ENCODE measurements at places on chromosomes 3 and 15.

DNA sequence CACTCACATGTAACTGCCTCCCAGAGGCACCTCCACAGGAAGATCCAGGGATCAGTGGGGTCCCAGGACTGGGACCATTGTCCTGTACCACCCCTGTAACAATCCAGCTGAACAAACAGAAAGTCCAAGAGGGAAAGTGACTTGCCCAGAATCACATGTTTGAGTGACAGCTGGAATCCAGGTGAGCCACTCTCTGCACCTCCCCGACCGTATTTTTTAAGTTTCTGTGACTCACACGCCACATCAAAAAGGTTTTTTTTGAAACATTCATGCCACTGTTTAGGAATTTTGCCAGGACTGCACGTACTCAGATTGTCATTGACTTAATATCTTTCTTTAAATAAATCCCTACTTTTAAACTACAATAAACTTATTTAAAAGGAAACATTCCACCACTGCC, 9.8 kb upstream of the SLC6A1 start:
- no peak for DNase-seq

DNA sequence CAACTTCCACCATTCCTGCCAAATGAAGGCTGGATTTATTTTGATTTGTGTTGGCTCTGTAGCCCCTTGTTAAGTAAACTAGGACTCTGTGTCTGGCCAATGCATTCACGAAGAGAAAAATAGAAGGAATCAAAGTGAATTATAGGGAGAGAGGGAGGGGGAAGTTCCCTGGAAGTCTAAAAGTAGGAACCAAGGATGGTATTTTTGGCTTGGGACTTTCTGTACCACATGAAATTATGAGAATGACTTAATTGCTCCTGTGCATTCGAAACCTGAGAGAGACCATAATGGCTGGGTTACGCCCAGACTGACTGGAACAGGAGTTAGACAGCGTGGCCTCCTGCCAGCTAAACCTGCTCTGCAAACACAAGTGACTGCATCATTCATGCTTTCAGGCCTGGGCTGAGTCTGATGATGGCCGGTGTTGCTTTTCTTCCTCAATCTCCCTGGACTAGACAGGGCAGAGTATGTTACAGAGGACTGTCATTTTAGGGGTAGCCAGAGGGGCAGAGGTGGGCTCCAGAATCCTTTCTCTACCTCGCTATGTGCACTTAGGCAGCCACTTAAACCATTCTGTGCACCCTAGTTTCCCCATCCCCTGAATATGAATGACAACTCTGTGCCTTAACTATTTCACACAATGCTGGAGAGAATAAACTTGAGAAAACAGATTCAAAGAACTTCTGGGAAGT, 58.9 kb downstream of the MYO1E start:
- peak; percentile 28 for DNase-seq

DNA sequence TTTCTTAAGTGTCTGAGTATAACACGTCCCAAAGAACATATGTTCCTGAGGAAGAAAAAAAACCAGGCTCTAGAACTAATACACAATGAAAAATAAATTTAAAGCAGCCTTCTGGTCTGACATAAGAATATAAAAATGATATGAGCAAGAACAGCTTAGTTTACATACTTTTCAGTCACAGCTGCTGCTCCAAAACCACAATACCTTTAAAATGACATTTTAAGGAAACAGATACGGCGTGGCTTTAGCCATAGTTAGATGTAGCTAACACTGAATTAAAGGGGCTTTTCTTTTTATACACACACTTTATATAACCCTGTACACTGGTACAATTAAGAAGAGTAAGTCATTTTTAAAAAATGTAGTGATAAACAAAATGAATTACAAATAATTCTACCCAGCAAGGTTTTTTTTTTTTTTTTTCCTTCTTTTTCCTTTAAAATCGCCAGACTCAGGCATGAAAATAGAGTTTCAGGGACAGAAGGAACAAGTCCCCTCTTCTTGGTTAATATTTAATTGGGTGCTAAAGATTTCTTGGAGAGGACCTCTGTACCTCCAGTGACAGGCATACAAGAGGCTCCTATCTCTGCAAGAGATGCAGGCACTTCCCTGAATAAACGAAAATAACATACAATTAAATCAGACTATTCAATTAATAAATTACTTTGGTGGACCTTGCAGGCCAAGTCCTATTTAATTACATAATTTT, 265.6 kb downstream of the FOXP1 start:
- DNase-seq = no peak

GRCh38 chr15:95205077-95205476, 973.7 kb downstream of the MCTP2 start:
- DNase-seq = no peak

DNA sequence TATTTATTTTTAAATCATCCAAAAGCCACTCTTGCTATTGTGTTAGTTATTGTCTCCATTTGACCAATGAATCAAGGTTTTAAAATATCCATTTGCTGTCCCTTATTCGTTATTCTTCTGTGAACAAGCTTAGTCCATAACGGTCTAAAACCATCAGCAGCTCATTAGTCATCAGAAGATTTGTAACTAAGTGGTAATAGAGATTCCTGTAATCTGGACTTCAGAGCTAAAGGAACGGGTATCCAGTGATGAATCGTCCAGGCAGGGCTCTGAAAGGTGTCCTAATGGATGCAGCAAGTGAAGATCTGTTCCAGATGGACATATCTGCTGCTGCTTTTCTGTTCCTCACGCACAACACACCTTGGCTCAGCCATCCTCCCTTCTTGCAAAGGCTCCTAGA, 362.7 kb upstream of the CFAP20DC start:
- DNase-seq = no peak

DNA sequence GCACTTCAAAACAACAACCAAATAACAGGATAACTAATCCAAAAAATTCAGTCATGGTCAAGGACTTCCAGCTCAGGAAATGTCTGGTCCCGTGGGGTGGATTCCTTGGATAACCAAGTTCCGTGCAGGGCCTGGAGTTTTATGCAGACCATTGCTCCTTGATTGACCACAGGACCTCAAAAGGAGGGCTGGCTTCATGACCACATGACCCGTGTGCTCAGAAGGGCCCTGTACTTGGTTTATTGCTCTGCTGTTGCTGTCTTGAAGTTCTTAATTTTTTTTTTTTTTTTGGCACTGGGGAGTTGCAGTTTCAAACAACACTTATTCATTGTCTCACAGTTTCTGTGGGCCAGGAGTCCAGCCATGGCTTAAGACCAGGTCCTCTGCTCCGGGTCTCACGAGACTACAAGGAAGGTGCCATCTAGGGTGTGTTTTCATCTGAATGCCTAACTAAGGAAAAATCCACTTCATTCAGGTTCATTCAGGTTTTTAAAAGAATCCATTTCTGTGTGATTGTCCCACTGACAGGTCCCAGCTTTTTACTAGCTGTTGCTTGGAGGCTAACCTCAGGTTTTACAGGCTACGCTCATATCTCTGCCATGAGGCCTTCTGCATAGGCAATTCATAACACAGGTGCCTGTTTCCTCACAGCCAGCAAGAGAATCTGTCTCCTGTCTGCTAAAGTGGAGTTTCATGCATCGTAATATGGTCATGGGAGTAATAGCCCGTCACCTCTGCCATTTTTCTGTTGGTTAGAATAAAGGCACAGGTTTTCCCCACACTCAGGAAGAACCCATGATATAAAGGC, 65.3 kb downstream of the FLNB start:
- DNase-seq = no peak

DNA sequence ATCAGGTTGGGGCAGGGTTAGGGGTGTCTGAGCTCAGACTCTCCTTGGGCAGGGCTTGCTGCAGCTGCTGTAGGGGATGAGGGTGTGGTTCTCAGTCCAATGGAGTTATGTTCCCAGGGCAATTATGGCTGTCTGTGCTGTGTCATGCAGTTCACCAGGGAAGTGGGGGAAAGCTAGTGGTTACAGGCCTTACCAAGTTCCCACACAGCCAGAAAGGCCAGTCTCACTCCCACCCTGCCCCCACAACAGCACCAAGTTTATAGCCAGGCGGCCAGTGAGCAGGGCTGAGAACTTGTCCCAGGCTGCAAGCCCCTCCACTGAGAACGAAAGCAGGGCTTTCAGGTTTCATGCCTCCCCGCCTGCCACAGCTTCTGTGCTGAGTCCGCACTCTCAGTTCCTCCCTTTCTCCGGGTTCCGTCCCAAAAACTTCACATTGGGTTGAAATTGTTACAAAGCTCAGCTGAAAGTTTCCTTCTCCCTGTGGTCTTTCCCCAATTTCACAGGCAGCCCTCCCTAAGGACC, 19.6 kb upstream of the CPOX start:
- peak; percentile 17 for DNase-seq

All from midbrain (tissue), 1 donor.